ENCODE measurements at places on chromosomes 1 and 21.

DNA sequence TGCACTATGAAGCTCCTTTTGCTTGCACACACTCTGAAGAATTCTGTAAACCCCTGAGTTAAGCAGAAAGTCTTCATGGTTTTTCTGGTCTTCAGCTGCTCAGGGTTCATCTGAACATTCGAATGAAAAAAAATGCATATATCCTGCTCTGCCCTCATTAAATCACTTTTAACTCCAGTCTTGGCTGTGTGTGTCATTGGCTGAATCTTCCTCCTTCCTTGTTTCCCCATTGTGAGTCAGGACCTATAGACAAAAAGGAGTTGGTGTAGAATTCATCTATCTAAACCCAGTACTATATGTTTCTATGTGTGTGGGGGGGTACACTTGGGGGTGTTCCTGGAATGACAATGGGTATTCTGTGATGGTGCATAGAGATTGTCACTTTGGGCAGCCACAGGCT, 6.6 kb upstream of the SPRR1B start:
- DNase-seq, result no peak

DNA sequence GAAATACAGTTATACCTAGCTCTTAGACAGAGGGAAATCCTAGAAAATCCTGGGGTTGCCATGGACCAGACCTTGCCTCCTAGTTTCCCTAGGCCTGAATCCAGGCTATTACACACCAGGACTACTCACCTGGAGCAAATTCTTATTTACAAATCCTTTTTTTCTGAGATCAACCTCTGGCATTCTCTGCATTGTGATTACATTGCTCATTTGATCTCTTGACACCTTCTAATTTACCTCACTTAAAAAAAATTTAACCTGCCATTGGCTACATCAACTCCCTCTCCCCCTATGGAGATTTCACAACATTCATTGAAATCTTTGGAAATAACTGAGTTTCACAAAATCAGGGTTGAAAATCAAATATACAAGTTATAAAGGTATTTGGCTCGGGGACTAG, 2.9 kb upstream of the C1orf105 start:
- no peak for DNase-seq

GRCh38 chr21:31490443-31490842, 146.4 kb upstream of the TIAM1 start:
- DNase-seq, result no peak

DNA sequence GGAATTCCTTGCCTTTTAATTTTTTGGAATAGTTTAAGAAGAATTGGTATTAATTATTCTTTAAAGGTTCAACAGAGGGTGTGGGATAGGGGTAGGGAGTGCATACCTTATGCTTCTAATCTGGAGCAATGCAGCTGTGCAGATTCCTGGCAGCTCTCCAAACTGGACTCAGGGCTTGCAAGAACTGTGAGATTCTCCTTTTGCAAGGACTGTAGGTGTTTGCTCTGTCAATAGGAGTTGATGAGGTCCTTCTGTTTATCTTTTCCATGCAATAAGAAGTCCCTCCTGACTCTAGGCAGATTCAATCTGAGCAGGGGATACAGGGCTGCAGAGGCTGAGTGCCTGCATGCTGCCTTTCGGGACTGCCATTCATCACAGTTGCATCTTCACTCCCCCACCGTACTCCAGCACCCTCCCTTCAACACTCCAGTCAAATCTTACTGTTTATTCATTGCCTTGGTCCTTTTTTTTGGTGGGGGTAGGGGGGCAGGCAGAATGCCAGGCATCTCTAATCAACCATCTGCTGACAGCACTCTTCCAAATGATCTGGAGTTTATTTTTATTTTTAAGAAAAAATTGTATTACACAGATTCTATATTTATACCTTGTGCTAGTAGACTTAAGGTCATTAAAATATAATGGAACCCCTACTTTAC, 122.3 kb downstream of the DISC1 start:
- DNase-seq, result no peak

DNA sequence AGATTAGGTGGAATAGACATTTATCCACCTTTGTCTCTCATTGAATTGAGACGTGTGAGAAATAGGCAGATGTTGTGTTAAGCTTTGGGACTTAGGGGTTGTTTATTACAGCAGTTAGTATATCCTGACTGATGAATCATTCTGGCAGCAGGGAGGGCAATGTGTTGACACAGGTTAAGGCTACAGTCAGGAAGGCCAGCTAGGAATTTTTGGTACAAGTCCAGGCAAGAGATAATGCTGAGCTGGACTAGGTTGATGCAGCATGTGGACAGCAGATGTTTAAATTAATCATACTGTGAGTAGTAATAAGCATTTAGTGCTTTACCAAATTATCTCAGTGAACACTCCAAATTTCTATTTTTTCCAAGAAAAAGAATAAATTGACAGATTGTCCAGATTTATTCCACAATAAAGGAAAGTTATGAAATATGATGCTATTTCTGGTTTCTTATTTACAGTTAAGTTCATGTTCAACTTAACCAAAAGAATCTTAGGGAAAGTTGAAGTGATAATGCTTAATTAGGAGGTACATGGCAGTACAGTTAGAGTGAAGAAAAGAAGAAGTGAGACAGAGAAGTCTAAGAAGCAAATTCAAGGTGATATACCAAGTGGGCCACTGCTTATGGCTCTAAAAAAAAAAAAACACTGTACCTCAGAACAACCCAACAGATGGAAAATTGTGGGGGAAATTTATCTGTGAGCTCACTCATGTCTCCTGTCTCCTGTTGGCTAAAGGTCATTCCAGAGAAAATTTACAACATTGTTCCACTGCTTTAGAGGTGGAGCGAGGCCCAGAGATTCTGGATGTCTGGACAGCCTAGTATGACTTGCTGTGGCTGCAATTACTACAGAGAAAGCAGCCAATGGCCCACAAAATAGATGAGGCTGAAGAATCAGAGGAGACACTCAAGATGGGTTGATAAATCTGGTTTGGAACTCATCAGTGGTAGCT, 102.7 kb upstream of the C21orf91 start:
- no peak for DNase-seq

GRCh38 chr1:87061742-87062156, 147.3 kb downstream of the HS2ST1 start:
- DNase-seq, result no peak

DNA sequence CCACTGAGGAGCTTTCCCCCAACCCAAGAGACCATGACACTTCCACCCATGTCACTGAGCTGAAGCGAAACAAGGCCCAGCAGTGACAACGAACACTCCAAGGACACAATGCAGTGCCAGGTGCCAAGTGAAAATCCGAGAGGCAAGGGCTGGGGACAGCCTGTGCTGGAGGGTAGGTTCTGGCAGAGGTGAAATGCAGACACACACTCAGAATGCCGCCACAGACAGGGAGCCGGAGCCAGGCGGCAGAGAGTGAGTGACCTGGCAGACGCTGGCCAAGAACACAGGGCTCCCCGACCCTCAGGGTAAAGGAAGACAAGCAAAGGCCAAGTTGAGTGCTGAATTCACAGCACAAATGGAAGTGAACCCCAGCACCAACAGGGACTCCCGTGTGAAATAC, 78.9 kb downstream of the CD46 start:
- DNase-seq, result no peak

GRCh38 chr21:15277466-15277865, 212.7 kb upstream of the NRIP1 start:
- DNase-seq, result no peak

- no peak for DNase-seq
Observed at GRCh38 chr1:30753660-30754123, 3.9 kb downstream of the LAPTM5 start.

GRCh38 chr1:231557411-231557810, 28.9 kb downstream of the TSNAX start:
- no peak for DNase-seq

GRCh38 chr1:9807541-9807940, 16.2 kb downstream of the CLSTN1 start:
- no peak for DNase-seq
